ENCODE measurements at places on chromosomes 5 and 9.

DNA sequence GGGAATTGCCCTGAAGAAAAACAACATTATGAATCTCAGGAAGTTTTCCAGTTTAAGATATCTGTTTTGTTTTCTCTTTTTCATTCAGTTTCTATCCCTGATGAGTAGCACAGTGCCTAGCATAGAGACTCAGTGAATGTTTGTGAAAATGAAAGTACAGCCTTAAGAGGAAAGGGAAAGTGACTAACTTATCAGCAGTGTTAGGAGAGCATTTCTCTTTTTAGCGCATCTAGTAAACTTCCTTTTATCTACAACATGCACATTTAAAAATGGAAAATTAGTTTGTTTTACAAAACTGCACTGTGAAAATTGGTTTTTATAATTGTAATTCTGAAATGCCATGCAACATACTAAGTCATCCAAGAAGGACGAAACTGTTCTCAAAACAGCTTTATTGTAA is 110.8 kb downstream of the SMARCA2 start:
- DNase-seq, result no peak

DNA sequence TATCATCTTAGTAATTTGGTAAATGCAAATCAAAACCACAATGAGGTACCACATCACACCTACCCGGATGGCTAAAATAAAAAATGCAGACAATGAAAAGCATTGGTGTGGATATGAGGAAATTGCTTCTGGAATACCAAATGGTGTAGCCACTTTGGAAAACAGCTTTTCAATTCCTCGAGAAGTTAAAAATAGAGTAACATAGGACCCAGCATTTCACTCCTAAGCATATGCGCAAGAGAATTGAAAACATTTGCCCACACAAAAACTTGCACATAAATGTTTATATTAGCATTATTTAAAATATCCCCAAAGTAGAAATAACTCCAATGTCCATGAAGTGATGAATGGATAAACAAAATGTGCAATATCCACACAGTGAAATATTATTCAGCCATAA is 608.7 kb downstream of the ISL1 start:
- DNase-seq, result no peak

GRCh38 chr9:130276121-130276520 is 10.6 kb downstream of the HMCN2 start:
- no peak for DNase-seq

- DNase-seq, result no peak
These were observed 87.9 kb downstream of the CEMIP2 start for GRCh38 chr9:71680189-71680980.

DNA sequence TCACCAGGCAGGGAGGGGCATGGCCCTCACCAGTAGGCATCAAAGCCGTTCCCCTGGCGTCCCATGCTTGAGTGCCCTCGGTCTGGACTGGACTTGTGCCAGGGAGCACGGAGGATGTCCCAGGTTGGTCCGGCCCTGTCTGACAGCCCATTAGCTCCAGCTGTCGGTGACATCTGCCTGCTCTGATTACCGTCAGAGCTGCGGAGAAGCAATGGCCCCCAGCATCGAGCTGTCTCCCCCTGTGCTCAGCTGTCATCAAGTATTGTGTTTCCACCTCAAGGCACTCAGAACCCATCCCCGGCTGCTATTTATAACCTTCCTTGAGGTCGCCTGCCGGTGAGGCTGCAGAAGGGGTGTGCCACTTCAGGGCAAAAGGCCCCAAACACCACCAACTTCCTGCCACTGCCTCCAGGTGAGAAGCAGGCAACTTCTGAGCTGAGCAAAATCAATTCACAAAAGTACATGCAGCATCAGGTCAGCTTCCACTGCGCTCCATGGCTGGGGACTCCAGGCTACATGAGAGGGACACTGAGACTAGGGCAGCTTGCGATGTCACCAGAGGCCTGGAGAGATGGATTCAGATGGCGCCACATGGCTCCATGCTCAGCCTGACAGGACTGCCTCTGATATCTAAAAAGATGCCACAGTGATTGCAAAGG is 142.7 kb downstream of the C5orf15 start:
- no peak for DNase-seq

DNA sequence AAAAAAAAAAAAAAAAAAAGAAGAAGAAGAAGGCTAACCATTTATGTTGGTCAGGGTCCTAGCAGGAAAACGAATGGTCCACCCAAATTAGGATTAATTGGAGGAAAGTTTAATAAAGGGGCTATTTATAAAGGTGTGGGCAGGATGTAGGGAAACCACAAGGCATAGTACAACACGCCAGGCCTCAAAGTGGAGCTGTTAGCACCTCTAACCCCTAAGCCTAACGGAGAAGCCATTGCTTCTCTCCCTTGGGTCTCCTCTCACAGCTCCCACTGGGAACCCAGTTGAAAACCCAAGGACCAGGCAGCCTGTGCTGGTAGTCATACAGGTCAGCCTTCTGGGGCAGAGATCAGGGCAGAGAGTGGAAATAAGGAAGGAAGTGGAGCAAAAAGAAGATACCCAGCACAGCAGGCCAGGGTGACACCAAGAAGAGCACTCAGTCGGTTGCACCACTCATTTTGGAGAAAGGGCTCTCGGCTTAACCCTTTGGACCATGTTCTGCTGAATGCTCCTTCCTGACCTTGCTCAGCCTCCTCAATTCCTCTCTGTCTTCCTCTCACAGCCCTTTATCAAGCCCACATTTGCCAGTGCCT is 8.8 kb upstream of the GLIPR2 start:
- no peak for DNase-seq

- DNase-seq, result no peak
These were observed 16.4 kb upstream of the LPCAT1 start for GRCh38 chr5:1540166-1540565.

DNA sequence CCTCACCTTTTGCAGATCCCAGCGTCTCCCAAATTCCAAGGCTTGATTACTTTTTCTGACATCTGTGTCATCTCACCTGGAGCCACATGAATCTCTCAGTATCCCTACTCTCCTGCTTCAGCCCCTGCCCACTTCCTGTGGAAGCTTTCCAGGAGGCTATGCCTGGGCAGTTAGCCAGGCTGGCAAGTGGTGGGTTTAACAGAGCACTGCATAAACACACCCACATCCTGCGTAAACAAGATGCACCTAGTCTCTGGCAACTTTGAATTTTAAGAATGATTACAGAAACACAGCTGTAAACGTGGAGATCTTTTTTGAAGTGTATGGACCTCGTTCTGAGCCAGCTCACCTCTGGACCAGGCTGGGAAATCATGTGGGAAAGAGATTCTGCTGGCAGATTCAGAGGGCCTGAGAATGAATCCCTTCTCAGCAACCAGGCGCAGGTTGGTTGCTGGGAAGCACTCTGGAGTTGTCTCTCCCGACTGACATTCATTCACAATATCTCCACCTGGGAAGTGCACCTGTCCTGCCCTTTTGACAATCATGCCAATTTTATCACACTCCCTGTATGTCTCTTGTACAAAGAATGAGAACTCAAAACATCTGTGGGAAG is 55.7 kb upstream of the FANCC start:
- no peak for DNase-seq

DNA sequence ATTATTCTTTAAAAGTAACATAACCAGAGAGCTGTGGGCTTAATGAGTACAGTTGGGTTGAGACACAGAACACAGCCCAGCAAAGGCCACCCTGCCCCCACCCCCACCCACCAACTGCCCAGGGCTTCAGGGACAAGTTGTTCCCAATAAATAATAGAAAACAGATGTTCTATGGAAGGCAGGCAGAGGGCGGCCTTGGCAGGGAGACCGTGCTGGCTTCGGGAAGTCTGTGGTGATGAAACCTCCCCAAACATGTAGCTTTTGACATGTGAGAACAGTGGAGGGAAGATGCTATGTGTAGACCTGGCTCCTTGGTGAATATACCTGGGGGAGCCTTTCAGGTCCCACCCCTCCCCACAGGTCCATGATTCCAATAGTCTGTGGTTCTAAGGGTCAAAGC is 10.0 kb downstream of the TRAF1 start:
- peak; percentile 56 for DNase-seq

- no peak for DNase-seq
These were observed 10.3 kb upstream of the RIOK2 start for GRCh38 chr5:97193355-97193688.

DNA sequence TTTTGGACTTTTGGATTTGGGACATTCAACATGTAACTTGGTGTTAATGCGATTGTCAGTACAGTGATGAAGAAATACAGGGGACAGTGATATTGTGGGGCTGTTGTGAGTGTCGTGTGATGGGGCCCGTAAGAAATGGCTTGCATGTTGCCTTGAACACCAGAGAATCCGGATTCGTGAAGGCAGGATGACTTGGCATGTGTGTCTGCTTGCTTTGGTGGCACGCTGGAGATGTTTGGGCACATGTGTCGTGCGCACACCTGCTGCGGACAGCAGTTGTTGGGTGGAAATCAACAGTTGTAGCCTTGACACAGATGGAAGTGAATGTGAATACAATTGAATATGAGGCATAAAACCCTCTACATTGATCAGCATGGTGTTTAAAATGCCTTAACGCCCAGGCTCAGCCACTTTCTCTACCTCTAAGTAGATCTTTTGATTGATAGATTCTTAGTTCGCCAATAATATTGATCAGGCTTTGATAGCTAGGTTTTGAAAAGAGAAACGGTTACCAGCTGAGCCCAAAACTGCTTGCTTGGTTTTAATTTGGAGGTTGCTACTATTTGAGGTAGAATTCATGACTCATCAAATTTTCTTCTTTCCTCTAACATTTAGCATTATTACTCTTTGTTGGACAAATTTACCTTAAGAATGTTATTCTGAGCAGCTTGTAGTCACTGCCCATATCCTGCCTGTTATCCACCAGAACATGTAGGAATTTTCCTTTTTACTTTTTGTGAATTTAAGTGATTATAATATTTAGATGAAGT is 94.4 kb downstream of the TRIO start:
- no peak for DNase-seq

GRCh38 chr9:33393581-33393980 is 8.8 kb downstream of the AQP7 start:
- DNase-seq, result no peak

- DNase-seq, result no peak
These were observed 23.7 kb downstream of the SNX30 start for GRCh38 chr9:112774006-112774996.

- DNase-seq, result no peak
These were observed 9.3 kb downstream of the OBP2B start for GRCh38 chr9:133199648-133200321.

DNA sequence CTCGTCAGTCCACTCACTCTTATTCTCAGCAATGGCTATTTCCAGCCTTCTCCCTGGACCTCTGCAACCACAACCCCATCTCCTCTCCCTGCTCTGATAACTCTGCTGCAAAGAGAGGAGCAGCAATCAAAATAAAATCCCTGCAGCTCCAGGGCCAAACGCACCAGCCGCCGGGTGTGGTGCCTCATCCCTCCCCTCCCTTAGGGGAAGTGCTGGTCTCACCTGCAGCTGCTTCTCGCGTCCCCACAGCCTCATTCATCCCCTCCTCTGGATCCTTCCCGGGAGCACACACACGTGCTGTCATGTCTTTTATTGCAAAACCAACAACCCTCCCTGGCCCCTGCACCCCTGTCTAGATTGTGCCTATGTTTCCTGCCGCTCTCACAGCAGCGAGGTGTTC is 77.8 kb downstream of the TENT4A start:
- DNase-seq, result no peak

GRCh38 chr5:35470866-35471265 is 146.8 kb upstream of the SPEF2 start:
- DNase-seq, result no peak

DNA sequence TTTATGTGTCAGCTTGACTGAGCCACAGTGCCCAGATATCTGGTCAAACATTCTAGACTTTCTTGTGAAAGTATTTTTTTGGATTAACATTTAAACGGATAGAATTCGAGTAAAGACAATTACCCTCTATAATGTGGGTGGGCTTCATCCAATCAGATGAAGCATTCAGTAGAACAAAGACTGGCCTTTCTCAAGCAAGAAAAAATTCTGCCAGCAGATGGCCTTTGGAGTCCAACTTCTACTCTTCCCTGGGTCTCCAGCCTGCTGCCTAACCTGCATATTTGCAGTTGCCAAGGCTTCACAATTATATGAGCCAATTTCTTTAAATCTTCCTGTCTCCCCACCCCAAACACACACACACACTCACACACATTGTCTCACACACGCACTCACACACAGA is 86.4 kb downstream of the MED10 start:
- DNase-seq, result no peak

- no peak for DNase-seq
These were observed 104.0 kb downstream of the DOCK8 start for GRCh38 chr9:318646-319045.

GRCh38 chr9:131010482-131011273 is 1.7 kb downstream of the LAMC3 start:
- no peak for DNase-seq

DNA sequence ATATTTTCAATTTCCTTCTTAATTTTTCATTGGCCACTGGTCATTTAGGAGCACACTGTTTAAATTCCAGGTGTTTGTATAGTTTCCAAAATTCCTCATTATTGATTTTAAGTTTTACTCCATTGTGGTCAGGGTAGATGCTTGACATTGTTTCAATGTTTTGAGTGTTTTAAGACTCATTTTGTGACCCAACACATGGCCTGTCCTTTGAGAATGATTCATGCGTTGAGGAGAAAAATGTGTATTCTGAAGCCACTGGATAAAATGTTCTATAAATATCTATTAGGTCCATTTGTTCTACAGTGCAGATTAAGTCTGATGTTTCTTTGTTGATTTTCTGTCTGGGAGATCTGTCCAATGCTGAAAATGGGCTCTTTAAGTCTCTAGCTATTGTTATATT is 24.4 kb upstream of the FNIP1 start:
- DNase-seq, result no peak

GRCh38 chr9:32665101-32665500 is 29.6 kb upstream of the TAF1L start:
- DNase-seq, result peak; percentile 21

GRCh38 chr9:114117996-114118830 is 19.1 kb upstream of the KIF12 start:
- peak; percentile 16 for DNase-seq

DNA sequence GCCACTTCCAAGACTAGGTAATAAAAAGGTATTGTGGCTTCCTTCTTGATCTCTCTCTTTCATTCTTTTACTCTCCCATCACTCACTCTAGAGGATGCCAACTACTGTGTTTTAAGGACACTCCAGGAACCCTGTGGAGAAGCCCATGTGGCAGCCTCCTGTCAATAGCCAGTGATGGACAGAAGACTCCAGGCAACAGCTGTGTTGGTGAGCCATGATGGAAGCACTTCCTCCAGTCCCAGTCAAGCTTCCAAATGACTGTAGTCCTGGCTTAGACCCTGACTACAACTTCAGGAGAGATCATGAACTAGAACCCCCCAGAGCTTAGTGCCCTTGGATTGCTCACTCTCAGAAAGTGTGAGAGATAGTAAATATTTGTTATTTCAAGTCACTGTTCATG is 123.9 kb downstream of the PPP2R2B start:
- DNase-seq, result no peak

DNA sequence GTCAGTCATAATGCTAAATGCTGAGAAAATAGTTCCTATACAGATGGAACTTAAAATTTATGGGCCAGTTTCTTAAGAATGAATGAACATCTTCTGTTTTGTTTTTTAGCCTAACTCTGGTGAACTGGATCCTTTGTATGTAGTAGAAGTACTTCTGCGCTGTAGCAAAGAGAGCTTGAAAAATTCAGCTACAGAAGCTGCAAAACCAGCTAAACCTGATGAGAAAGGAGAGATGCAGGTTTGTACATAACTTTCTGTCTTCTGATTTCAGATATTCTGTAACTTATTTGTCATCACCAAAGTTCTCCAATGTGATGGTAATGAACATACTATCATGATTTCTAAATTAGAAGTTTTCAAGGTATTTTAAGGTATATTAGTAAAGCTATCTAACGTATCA is 80.1 kb downstream of the MTREX start:
- DNase-seq, result no peak
